ENCODE measurements at places on chromosomes 11 and 22. TPM values are rescaled to one million over a fixed set of nuclear protein-coding genes. Genes with fewer than 3 reads are reported as not detected.

- no peak for DNase-seq
Observed at GRCh38 chr11:86625981-86626380, 46.4 kb downstream of the ME3 start.

- DNase-seq: no peak
Observed at GRCh38 chr11:25065746-25066145, 568.9 kb downstream of the LUZP2 start.

GRCh38 chr22:19970479-19971275 is 29.1 kb upstream of the TXNRD2 start:
- DNase-seq: peak; percentile 71

GRCh38 chr11:44986315-44986714 is 35.6 kb upstream of the TP53I11 start:
- DNase-seq: no peak

DNA sequence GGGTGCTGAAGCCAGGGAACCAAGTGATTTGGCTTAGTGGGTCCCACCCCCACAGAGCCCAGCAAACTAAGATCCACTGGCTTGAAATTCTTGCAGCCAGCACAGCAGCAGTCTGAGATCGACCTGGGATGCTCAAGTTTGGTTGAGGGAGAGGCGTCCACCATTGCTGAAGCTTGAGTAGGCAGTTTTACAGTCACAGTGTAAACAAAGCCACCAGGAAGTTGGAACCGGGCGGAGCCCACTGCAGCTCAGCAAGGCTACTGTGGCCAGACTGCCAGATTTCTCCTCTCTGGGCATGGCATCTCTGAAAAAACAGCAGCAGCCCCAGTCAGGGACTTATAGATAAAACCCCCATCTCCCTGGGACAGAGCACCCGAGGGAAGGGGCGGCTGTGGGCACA is 424.1 kb upstream of the TENM4 start:
- no peak for DNase-seq

GRCh38 chr22:47561766-47562165 is 799.3 kb downstream of the TBC1D22A start:
- DNase-seq: no peak

DNA sequence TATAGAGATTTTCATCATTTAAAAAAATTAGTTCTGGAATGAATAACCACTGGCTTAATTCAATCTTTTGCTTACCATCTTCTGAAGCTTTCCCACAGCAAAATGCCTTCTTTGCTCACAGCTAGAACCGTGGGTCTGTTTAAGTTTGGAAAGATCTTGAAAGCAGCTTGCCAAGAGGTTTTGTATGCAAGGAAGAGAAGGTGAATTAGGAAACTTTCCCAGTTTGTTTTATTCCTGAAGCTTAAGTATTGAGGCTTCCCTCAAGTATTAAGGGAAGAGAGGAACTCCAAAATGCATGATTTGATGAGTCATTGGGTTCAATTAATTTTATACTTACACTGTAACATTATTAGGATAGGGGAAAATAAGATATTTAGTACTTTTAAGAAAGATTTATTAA is 1.9 kb upstream of the ARHGEF12 start:
- no peak for DNase-seq

GRCh38 chr11:62646825-62647608 is 604 bp upstream of the GANAB start:
- DNase-seq: no peak

GRCh38 chr11:121123496-121124069 is 22.5 kb downstream of the TECTA start:
- DNase-seq: no peak

GRCh38 chr22:35842519-35842913 is 124.8 kb downstream of the APOL5 start:
- no peak for DNase-seq

GRCh38 chr22:44335903-44336803 is 23.4 kb upstream of the SHISAL1 start:
- DNase-seq: no peak

GRCh38 chr11:9708544-9708943 is 44.7 kb downstream of the SWAP70 start:
- DNase-seq: no peak

- no peak for DNase-seq
Observed at GRCh38 chr11:27012234-27012921, 18.5 kb downstream of the FIBIN start.

DNA sequence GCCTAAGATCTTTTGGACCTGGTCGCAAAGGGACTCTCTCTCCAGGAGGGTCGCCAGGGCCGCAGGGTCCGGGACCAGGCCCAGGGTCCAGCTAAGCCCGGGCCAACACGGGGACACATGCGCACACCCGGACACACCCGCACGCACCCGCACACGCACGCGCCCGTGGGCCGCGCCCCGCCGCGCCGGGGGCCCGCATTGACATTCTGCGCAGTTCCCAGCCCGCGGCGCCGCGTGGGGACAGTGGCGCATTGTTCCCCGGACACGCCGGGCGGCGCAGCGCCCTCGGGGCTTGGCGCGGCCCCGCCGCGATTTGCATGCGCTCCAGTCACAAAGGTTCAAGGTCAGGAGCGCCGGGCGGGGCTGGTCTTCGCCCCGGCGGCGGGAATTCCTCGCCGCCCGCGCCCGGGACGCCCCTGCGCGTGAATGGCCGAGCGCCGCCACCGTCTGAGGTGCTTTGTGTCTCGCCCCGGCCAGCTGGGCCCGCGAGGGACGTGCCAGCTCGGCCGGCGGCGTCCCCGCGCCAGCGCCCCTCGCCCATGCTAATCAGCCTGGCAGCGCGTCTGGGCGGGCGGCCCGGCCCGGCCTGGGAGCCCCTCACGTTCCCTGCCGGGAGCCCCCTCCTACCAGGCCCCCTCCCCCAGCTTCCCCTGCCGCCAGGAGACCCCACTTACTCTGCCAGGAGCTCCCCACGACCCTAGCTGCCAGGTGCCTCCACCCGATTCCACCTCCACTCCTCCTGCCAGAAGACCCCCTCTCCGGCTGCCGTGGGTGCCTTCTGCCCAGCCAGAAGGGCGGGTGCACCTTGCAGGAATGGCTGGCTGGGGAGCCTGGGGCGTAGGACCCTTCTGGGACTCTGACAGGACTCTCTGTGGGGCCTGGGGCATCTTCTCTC is 50.5 kb upstream of the WNT7B start:
- peak; percentile 74 for DNase-seq

The OR8D4 gene
- total RNA-seq: not detected

The ABCC8 gene
- total RNA-seq: 1.1 TPM

The SLC1A2 gene
- 8.4 TPM for total RNA-seq

The DNHD1 gene
- total RNA-seq: 4.4 TPM

The NNMT gene
- total RNA-seq: 32.6 TPM

The ANGPTL5 gene
- total RNA-seq: 1.3 TPM

The MS4A18 gene
- not detected for total RNA-seq

The FLRT1 gene
- 0.44 TPM for total RNA-seq

The MTNR1B gene
- total RNA-seq: not detected
